ENCODE measurements at places on chromosomes 7 and 10.

GRCh38 chr7:150339409-150339809 is 2.0 kb downstream of the RARRES2 start:
- no peak for DNase-seq

- no peak for DNase-seq
Observed at GRCh38 chr10:61541960-61542359, 88.8 kb upstream of the TMEM26 start.

DNA sequence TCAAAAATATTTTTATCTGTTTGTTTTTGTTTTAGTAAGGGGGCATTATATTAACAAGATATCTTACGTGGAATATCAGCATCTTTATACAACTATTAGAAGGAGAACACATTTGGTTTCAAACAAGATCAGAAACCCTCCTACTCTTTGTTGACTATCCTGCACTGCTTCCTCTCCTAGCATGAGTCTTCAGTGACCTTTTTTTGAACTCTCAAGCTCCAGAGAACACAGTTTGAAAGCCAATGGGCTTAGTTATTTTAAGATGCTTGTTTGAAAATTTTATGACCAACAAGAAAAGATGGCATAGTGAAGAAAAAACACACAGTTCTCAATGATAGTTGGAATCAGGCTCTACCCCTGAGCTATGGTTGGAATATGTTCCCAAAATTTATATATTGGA is 37.2 kb upstream of the RTKN2 start:
- no peak for DNase-seq

DNA sequence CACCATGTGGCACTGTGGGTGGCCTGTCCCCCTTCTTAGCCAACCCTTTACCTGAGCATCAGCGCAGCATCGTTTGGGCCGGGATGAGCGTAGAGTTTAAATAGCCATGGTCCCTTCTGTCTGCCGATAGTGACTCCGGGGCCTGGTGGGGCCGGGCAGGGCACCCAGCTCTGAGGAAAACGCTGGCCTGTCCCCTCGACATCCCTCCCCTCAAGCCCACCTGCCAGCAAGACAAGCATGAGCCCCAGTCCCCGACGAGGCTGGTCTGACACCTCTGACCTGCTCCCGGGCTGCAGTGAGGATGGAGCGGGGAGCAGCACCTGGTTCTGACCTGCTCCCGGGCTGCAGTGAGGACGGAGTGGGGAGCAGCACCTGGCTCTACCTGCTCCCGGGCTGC is 31.1 kb upstream of the CNPY1 start:
- DNase-seq: no peak

DNA sequence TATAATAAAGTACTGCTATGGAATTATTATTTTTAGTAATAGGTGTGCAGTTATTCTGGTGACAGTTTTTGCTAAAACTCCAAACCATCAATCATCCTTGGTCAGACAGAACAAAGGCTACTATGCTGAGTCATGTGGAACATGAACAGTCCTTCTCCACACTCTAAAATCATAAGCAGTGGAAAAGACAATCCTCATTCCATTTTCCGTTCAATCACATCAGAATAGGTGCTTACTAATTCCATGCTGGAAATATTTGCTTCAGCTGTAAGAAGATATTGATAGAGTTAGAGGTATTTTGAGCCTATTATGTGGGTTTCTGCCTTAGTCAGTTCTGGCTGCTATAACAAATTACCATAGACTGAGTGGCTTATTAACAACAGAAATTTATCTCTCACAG is 82.9 kb downstream of the FAM13C start:
- no peak for DNase-seq

GRCh38 chr10:115720121-115720520 is 552.9 kb downstream of the GFRA1 start:
- no peak for DNase-seq

- DNase-seq: no peak
Observed at GRCh38 chr10:1468811-1469210, 268.5 kb downstream of the ADARB2 start.

- no peak for DNase-seq
Observed at GRCh38 chr10:88107296-88108097, 244.1 kb downstream of the PTEN start.

GRCh38 chr10:12741360-12741804 is 260.1 kb downstream of the CCDC3 start:
- DNase-seq: no peak

- no peak for DNase-seq
Observed at GRCh38 chr10:86294346-86295265, 72.0 kb downstream of the GRID1 start.

- DNase-seq: no peak
Observed at GRCh38 chr7:42227541-42227935, 9.5 kb downstream of the GLI3 start.

- DNase-seq: no peak
Observed at GRCh38 chr10:27564398-27564797, 60.3 kb downstream of the RAB18 start.

DNA sequence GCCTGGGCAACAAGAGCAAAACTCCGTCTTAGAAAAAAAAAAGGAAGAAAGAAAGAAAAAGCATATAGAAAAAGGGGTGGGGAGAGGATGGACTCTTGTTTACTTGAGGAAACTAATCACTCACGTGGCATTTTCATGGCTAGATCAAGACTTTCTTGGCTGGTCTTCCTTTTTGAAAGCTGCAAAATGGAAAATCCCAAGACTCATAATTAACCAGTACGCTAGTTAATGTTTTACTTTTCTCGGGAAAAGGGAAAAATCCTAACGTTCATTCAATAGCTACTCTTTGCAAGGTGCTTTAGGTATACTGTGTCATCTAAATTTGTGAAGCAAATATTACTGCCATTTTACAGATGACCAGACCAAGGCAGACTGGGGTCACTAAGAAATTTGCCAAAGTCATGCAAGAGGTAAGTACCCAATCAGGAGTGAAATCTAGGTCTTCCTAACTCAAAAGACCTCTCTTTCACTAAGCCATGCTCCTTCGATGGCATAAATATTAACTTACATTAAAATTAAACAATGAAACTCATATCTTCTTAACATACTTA is 24.4 kb downstream of the NAPEPLD start:
- no peak for DNase-seq

- DNase-seq: peak; percentile 44
Observed at GRCh38 chr7:143305423-143306070, 10.4 kb upstream of the CLCN1 start.

DNA sequence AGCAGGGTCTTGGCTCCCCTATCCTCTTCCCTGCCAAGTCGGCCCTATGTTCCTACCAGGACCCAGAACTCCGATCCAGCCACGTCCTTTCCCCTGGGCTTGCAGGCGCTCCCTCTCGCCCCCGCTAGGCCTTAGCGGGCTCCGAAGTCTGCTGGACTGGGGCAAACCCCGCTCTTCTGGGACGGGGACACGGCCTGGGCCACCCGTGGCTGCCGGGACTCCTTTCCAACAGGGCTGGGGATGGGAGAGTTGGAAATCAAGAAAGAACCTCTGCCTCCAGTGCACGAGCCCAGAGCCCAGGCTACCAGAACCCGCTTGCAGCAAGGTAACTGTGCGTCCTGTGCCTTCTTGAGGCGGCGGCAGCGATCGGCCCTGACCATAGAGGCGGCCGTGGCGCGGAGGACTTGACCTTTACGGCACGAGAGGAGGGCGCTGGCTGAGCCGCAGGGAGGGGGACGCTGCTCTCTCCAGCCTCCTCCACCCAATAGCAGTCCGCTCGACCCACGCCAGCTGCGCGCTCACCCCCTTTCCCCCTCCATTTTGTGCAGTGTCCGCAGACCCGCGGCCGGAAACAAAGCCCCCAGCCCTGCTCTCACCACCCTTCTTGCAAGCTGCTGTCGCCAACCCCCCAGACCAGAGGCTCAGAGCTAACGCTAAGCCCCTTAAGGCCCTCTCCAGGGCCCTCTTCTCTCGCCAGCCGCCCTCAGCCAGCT is 7.0 kb upstream of the HOXA11 start:
- DNase-seq: no peak

- no peak for DNase-seq
Observed at GRCh38 chr10:87961314-87961713, 97.9 kb downstream of the PTEN start.

DNA sequence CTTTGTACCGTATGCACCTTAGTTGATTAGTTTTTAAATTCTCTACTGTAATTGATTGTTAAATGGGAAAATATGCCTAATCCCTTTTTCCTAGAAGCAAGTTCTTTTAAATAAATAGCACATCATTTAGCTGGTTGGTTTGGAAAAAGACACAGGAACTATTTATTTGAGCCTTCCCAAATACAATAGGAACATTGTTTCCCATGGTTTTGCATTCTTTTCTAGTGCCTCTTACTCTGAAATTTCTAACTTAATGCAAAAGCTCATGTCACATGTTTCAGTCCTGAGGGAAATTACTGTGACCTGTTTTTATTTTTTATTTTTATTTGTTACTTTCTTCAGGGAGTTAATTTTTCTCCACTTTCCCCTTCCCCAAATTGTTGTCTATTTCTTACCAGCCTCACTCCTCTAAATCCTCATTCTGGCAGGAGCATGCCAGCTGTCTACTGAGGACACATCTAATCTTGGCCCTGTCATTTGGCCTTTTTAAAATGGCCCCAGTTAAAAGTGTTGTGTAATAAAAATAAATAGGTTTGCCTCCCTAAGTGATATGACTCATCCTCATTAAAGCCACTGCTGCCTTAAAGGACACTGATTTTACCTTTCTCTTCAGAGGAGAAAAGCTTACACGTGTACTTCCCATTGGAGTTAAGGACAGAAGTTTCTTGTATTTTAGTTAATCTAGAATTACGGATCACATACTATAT is 94.5 kb downstream of the PPP1R3A start:
- DNase-seq: no peak

DNA sequence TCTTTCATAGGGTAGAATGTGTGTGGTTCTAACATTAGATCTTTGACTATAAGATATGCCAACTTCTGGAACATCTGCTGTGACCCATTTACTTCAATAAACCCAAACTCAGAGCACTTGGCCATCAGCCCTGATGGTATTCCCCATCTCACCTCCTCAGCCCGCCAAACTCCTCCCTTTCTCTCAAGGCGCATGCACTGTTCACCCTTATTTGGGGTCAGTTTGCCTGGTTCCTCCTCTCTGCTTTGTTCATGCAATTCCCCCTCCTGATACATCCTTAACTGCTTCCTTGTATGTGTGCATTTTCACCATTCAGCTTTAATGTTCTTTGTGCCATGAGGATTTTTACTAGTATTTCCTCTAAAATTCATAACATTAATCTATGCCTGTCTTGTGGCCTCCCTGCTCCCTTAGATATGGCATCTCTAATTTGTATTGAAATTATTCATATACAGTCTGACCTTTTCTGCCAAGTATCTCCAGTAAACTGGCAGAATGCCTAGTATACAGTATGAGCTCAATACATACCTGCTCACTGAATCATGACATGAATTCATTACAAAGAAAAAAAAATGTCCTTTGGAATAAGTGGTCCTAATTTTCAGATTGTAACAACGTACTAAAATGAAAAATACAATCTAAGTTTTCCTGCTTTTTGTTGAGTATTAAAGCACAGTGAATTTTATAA is 336.8 kb upstream of the IGFBP3 start:
- no peak for DNase-seq

DNA sequence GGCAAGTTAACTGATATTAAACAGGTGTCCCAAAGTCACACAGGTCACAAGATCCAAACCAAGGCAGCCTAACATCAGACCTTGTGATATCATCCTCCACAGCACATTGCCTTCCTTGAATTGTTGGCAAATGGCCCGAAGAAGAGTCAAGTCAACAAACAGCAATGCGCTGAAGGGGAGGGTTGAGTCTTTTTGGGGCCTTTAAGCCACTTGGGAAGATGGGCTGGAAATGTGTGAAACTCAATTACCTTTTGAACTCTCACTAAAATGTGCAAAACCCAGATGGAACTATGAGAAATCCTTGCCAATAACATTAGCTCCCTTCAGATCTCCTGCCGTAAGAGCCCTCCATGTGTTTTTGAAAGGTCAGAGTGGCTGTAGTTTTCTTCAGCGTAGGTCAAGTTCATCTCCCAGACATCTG is 47.9 kb upstream of the STK17A start:
- DNase-seq: no peak

DNA sequence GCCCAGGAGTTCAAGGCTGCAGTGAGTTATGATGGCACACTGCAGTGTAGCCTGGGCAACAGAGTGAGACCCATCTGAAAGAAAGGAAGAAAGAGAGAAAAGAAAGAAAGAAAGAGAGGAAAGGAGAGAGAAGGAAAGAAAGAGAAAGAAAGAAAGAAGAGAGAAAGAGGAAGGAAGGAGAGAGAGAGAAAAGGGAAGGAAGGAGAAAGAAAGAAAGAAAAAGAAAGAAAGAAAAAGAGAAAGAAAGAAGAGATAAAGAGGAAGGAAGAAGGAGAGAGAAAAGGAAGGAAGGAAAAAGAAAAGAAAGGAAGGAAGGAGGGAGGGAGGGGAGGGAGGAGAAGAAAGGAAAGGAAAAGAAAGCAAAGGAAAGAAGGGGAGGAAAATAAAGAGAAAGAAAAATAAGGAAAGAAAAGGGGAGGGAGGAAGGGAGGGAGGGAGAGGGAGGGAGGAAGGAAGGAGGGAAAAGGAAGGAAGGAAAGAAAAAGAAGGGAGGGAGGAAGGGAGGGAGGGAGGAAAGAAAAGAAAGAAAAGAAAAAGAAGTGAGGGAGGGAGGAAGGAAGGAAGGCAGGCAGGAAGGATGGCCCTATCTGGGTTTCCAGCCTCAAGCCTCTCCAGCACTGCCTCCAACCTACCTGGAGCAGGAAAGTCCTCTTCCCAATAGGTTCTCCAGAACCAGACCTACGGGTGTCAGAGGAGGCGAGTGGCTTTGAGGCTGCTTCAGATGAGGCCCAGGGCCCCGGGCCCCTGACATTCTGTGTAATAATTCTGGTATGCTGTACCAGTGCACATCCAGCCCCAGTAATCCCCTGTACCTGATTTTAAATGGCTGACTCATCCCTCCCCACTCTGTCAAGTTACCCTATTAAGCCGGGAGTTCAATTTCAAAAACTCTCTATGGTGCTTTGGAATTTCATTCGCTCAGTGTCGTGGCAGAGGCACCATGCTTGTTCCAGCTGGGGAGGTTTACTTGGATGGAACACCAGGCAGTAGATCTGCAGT is 6.8 kb upstream of the PARD3 start:
- no peak for DNase-seq

DNA sequence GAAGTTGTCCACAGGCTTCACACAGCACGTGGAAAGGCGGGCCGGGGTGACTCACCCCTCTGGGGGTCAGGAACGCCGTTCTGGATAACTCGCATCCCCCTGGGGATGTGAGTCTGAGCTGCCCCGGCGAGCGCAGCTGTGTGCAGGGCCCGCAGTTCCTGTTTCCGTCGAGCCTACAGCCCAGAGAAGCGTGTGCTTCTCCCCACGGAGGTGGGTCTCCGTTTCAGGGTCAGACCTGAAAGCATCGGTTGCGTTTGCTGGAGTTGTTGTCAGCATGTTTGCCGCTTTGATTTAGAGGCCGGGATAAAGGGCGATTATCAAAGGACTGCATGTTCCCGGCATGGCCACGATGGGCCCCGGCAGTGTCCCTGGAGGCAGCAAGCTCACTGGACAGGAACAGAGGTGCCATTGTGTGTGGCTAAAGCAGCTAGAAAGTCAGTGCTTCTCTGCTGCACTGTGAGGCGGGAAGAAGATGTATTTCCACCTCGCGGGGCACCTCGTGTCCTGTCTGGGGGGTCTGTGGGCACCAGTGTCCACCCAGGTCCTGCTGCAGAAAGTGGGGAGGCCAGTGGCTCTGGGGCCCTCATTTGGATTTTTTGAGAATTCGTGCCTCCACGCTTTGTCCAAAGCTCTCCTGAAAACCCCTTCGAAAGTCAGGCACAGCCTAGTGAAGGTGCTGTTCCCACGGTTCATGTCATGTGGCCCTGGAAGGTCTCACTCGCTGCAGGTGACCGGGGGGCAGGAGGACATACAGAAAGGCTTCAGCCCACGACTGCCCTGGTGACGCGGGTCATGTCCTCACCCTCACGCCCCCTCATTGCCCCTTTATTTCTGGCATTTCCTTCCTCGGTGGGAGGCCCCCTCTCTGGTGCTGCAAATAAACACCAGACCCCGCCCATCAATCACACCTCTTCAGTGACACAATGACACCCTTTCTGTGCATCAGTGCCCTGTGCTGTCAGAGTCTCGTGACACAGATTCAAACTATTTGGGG is 27.4 kb upstream of the GDI2 start:
- no peak for DNase-seq

All from SHP77 (cell line).